Stimulated activated CD4-positive, alpha-beta T cell treated with anti-CD3 and anti-CD28 coated beads, Interleukin-12 subunit alpha, Interleukin-12 subunit beta, amount 100 ng/mL, for 4 hours (primary cell): ENCODE measurements at places on chromosomes 3 and 15.

DNA sequence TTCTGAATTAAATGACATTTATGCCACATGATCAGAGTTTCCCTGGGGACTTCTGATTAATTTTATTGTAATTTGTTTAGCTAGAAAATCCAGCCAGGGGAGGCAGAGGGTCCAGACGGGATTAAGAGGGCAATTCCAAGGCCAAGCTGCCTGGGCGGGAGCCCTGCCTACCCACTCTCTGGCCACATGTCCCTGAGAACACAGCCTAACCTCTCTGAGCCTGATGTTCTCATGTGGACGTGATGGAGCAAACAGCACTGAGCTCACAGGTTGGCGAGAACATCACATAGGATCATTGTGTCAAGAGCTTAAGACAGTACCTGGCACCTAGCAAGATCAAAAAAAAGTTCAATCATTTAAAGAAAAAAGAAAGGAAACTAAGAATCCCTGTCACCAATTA, 1.0 kb downstream of the LRRC2 start:
- no peak for DNase-seq

DNA sequence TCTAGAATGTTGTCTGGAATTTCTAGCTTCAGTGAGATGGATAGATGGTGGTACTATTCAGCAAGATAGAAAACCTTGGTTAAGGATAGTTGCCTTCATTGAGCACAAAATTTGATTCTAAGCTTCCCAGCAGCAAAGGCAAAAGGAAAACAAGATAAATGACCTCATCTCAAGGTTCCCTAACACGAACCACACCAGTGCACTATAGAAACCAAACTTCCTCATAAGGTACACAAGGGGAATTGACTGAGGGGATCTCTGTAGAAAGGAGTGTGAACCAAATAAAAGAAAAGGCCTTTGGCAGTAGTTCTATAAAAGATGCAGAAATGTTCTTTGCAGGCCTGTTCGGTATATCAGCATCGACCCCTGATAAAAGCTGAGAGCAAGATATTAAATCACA, 288.9 kb downstream of the SHQ1 start:
- DNase-seq = no peak

DNA sequence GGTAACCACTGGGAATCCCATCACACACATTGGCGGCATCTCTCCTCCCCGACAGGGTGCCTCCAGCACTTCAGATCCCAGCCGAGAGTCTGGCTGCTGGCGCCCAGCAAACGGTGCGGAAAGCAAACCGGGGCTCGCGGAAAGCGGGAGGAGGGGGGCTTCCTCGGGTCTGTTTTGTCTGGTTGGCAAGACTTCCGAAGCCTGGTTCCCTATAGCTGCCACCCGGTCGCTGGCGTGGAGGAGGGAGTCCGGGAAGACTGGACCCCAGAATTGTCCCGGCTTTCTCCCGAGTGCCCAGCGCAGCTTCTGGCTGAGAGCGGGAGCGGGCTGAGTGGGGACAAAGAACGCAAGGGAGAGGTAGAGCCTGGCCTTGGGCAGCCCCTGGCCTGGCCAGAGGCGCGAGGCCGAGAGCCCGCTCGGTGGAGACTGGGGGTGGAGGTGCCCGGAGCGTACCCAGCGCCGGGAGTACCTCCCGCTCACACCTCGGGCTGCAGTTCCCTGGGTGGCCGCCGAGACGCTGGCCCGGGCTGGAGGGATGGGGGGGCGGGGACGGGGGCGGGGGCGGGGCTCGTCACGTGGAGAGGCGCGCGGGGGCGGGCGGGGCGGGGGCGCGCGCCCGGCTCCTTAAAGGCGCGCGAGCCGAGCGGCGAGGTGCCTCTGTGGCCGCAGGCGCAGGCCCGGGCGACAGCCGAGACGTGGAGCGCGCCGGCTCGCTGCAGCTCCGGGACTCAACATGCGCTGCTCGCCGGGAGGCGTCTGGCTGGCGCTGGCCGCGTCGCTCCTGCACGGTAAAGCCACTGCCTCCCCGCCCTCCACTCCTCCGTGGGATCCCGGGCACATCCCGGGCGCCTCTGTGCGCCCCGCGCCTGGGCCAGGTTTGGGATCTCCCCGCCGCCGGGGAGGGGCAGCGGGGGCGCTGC, at the start of gene CHRNA7:
CHRNA7 (plus strand) TSS at position 654 of the 920 bp plus-strand sequence; CDS start at position 734, 80 bp downstream.
- DNase-seq = no peak

- DNase-seq = no peak
These were observed 1.1 kb downstream of the TICRR start for GRCh38 chr15:89576417-89576773.

DNA sequence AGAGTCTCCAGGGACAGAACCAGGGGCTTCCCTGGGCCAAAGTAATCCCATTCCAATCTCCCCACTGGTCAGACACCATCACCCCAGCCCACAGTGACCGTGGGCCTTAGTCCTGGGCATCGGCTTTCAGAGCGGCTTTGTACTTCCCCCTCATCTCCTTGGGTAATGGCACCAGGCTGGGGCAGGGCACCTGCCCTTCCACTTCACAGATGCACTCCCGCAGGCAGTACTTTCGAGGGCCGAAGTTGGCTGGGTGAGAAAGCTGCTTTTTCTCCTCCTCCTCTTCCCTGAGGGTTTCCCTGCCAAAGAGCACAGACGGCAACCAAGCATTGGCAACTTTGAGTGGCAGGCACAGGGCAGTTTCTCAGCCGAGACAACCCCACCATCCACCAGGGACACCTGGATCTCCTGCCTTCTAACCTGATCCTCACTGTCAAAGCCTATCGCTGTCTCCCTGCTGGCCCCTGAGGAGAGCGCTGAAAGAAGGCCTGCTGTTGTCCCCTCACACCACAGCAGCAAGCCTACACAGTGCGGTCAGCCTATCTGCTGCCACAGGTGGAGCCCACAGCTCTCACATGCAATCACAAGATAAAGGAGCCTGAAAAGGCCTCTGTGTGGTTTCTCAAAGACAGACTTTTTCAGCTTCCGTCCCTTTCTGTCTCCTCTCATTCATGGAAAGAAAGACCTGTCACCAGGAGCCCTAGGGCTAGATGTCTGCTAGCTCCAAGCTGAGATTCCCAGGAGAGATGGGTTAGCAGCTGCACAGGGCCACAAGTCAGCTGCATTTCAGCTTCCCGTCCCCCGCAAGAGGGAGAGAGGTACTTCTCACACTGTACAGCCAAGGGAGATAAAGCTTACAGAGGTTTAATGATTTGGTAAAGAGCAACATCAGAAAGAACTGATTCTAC, 12.5 kb downstream of the MRPS25 start:
- no peak for DNase-seq

- DNase-seq = no peak
These were observed 274.0 kb upstream of the TGFBR2 start for GRCh38 chr3:30332196-30333021.

DNA sequence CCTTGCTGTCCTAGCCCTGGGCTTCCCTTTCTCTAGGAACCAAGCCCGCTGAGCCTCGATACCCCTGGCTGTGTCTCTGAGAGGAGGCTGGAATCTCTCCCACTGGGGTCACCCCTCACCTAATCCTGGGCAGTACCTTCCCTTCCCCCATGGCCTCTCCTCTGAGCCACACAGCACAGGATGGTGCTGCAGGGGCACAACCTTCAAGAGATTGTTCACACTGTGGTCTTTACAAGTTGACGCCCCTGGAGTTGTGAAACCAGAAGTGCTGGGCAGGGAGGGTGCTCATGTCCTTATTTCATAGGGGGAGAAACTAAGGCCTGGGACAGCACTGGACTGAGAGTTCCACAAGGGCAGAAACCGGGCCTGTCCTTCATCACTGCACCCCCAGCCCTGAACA, 70.9 kb upstream of the TMEM115 start:
- DNase-seq = no peak

GRCh38 chr3:114525278-114525677, 231.4 kb downstream of the TIGIT start:
- DNase-seq = no peak

DNA sequence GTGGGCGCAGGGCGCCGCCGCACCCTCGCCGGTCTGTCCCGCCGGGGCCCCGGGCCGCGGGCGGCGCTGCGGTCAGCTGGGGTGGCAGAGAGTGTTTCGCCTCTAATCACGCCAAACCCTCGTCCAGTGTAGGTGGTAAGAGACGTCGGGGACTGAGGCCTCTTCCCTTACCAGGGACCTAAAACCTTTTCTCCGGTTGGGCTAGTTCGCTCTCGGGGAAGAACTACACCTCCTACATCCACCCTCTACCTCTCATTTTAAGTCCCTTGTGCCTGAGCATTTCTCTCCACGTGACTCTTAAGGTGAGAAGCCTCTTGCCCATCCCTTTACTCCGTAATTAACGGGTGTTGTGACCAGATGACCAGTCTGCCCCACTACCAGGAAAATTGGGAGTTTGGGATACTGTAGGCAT, 520 bp downstream of the TMEM42 start:
- DNase-seq = no peak

- no peak for DNase-seq
These were observed 32.9 kb downstream of the SEMA6D start for GRCh38 chr15:47750030-47750739.

- no peak for DNase-seq
These were observed 56.7 kb upstream of the TSPAN3 start for GRCh38 chr15:77127626-77128025.

GRCh38 chr3:133864616-133865015, 31.1 kb downstream of the RAB6B start:
- no peak for DNase-seq

GRCh38 chr15:93210995-93211394, 122.0 kb upstream of the RGMA start:
- DNase-seq = no peak

GRCh38 chr3:126245811-126246727, 65.7 kb upstream of the ALDH1L1 start:
- no peak for DNase-seq

- DNase-seq = no peak
These were observed 23.1 kb downstream of the DCLK3 start for GRCh38 chr3:36741285-36741684.

DNA sequence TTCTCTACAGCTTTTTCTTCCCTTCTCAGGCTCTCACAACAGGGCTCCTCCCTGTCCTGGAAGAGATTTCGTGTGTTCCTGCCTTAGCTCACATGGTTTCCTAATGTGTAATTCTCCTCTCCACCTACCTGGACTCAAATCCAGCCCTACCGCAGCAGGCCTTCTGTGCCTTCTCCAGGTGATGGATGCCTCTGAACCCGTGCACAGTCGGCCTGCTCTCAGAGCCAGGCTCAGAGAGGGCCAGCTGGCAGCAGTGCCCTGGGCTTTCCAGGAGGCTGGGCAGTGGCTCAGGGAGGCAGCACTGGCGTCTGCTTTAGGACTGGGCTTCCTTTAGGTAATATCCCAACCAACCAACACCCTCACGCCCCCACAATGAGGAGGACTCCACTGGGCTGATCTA, 123.2 kb upstream of the TMC3 start:
- DNase-seq = no peak

DNA sequence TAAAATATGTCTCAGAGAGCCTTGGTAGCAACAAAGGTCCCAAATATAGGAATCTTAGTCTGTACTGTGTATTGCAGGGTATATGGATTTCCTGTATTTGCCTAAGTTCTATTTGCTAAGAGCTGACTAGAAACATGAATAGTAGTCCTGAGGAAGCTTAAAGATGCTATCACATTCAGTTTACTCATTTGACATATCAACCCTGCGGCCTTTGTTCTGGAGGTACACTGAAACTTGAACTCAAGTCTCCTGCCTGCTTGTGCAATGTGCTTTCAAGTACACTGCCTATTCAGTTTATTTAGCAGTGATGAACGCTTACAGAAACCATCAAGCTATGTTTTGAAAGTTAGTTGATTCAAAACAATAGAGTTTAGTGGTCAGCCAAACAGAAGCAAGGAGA, 21.1 kb downstream of the IL1RAP start:
- no peak for DNase-seq

DNA sequence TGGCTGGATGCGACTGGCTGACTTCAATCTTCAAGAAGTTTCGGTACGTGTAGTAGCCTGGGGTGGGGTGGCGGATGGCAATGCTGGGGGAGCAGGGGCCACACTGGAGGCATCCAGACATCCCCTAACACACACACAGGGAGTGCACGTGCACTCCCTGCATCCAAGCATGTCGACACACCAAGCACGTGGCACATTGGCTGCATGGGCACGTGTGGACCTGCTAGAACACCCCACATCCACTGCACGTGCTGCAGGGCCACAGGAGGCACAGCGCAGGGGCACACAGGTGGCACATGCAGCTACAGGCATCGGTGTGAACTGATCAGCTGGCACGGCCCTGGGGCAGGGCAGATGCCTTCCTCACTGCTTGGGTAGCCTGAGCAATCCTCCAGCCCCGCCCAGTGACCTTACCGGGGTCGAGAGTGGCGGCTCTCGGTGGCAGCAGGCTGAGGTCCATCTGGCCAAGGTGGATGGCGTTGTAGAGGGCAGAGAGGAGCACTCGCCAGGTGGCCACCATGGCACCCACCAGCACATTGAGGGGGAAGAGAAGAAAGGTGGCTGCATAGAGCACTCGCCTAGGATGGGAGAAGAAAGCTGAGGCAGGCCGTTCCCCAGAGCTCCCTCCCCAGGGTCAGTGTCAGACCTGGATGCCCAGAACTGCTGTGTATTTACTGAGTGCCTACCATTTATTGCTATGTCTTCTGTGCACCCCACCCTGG, 7.5 kb downstream of the ISLR start:
- DNase-seq = no peak

GRCh38 chr15:70204652-70205051, 106.9 kb upstream of the TLE3 start:
- DNase-seq = no peak

DNA sequence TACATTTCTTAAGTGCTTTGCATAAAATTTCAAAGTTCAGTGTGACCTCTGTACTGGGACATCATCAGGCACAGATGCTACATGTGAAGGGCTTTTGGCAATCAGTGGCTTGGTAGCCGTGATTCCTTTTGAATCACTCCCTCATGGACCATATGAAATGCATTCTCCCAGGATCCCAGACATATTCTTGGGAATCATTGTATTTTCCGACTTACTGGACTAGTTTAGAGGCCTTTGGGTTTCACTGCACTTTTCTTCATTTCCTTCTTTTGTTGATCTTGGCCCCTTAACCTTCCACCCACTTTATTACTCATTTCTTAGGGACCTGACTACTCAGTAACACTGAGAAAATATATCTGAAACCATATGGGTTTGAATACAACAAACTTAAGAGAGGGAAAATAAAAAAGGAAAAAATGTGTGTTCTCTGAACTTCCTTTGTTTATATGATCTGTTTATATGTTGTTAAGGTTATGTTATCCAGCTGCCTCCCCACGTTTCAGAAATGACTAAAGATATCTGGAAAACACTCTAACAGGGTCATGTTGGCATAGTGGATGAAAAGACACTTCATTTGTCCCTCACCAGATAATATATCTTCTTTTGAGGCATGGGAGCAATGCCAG, 35.1 kb downstream of the HMG20A start:
- DNase-seq = no peak

DNA sequence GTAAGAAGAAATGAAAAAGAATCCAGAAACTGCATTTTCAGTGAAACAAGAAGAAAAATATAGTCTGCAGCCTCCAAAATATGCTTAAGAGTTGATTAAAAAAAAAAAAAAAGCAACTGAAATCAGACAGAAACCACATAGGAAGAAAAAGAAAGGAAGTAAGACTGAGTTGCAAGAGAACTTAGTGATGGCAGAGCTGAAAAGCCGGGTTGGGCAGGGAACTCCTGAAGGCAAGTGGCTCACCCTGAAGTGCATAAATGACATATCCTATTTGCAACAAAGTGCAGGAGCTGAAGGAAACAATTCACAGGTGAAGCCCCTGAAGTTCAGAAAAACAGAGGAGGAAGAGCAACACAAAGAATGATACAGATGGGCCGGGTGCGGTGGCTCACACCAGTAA, 108.8 kb upstream of the SLC25A36 start:
- DNase-seq = no peak

GRCh38 chr3:31448882-31449243, 83.9 kb upstream of the STT3B start:
- no peak for DNase-seq
